ENCODE measurements at places on chromosomes 12 and 14.
A peak's percentile ranks its signal among the peaks of the same experiment; 100 is the strongest.

GRCh38 chr12:25384893-25385248, 134.1 kb upstream of the KRAS start:
- ATAC-seq = peak; percentile 0

- ATAC-seq = peak; percentile 89
Observed at GRCh38 chr12:100554608-100555077, 18.8 kb upstream of the GAS2L3 start.

- ATAC-seq = peak; percentile 29
Observed at GRCh38 chr12:90859591-90859990, 95.4 kb downstream of the CCER1 start.

- ATAC-seq = no peak
Observed at GRCh38 chr12:27781680-27782079, 1.6 kb upstream of the MANSC4 start.

GRCh38 chr12:68236421-68237059, 10.9 kb upstream of the IL26 start:
- no peak for ATAC-seq

GRCh38 chr14:21840765-21841164, 167.1 kb upstream of the OR4E1 start:
- ATAC-seq = no peak

DNA sequence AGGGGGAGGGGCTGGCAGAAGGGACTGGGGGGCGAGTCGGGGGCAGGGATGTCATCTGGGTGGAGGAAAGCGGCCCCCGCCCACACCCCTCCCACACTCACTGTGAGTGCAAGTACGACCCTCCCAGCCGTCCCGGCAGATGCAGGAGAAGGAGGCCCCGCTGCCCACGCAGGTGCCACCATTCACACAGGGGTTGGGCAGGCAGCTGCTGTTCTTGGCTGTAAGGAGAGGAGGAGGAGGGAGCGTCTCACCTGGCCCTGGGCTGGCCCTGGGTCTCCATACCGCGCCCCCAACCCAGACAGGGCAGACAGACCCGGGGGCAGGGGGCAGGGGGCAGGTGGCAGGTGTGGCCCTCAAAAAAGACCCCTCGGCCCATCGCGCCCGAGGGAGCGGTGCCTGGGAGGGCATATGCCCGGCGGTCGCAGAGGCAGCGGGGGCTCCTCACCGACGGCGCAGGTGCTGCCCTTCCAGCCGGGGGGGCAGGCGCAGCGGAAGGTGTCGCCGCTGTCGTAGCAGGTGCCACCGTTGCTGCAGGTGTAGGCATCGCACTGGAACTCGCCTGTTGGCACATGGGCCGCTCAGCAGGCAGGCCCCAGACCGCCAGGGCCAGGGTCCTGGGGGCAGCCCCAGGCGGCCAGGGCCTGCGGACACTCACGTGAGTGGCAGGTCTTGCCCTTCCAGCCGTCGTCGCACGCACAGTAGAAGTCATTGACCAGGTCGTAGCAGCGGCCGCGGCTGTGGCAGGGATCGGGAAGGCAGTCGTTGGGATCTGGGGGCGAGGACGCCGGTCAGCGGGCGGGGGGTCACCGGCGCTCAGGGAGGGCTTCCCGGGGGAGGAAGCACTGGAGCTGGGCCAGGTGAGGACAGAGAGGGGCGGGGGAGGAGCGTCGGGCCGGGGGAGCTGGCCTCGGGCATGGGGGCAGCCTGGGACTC, 20.6 kb downstream of the JAG2 start:
- no peak for ATAC-seq

- ATAC-seq = no peak
Observed at GRCh38 chr12:1633459-1633858, 4.4 kb downstream of the WNT5B start.

DNA sequence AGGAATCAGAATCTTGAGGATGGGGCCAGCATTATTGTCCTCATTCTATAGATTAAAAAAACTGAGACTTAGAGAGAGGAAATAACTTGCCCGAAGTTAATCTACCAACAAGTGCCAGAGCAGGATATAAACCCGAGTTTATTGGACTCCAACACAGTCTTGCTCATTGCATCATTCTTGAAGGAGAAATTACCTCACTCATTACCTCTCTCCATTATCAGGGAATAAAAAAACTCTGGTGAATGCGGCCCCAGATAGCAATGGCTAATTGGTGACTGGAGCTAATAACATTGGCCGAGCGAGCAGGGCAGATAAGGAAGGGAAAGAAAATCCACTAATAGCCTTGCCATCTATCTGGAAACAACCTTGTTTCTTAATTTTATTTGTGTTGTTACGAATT, 24.7 kb upstream of the TMED10 start:
- ATAC-seq = no peak

DNA sequence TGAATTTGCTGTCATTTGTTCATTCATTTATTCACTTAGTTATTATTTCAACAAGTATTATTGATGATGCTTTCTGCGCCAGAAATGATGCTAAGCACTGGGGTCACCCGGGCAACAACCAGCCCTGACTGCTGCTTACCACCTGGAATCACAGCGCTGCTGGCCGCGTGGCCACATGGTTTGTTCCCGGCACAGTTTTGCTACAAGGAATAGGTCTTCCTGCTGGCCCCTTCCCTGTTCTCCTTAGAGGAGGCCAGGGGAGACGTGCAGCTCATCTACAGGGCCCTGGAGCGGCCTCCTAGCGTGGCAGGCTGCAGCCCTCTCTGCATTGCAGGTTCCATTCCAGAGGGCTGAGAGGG, 7.0 kb downstream of the JDP2 start:
- peak; percentile 22 for ATAC-seq

DNA sequence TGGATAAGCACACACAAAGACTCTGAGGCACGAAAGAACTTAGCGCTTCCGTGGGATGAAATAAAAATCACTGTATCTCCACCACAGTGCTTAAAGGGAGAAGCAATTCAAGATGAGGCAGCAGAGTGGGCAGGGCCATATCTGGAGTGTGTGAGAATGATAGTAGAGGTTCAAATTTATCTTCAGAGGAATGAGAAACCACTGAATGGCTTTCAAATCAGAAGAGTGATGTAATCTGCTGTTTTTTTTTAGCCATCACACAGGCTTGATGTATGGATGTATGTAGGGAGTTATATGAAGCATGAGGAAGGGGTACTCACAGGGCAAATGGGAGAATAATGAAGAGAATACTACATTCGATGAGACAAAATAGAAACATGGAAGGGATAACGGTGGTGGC, 24.1 kb downstream of the MDGA2 start:
- ATAC-seq = peak; percentile 20

GRCh38 chr14:22481546-22481945, 107.5 kb downstream of the DAD1 start:
- ATAC-seq = no peak

GRCh38 chr12:54330442-54330841, 5.5 kb downstream of the COPZ1 start:
- ATAC-seq = no peak

GRCh38 chr14:64467101-64467500, 1.8 kb downstream of the AKAP5 start:
- no peak for ATAC-seq

DNA sequence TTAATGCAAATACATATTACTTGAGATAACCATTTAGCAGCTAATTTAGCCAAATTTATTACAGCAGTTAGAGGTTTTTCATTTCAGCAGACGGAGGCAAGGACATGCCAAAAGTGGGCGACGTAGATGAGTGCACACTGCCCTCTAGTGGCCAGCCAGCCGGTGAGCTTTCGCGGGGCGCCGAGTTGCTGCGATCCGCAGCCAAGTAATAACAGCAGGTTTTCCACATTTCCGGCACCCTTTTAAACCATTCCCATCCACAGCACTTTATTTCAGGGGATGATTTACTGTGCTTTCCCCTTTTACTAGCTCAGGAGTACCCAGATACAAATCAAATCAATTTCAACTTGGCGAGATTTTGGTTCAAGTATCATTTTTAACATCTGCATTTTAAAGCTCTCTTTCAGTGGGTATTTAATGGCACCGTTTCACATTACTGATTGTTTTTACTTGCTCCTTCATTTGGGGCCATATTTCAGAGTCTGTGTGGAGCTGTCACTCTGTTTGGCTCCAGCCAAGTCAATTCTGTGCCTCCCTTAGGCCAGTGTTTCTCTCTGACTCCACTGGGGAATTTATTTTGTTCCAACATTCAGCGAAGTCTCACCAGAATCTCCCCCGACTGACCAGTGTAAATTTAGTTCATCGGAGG, 158.0 kb downstream of the EGLN3 start:
- peak; percentile 94 for ATAC-seq

DNA sequence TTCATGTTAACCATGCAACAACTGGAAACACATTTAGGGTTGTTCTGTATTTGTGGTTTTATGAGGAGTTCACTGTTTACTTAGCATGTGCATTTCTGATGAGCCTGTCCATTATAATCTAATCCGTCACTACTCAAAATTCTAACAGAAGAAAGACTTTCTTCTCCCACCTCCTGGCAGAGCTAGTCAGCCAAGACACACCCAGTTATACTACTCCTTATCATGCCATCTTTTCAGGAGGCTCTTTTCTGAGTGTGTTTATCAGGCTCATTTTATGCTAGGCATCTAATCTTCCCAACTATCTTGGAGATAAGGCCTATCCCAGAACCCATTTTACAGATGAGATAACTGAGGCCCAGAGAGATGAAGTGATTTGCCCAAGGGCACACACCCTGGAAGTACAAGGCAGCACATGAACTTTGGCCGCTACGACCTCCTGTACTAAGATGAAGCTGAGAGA, 10.4 kb upstream of the MED13L start:
- no peak for ATAC-seq

DNA sequence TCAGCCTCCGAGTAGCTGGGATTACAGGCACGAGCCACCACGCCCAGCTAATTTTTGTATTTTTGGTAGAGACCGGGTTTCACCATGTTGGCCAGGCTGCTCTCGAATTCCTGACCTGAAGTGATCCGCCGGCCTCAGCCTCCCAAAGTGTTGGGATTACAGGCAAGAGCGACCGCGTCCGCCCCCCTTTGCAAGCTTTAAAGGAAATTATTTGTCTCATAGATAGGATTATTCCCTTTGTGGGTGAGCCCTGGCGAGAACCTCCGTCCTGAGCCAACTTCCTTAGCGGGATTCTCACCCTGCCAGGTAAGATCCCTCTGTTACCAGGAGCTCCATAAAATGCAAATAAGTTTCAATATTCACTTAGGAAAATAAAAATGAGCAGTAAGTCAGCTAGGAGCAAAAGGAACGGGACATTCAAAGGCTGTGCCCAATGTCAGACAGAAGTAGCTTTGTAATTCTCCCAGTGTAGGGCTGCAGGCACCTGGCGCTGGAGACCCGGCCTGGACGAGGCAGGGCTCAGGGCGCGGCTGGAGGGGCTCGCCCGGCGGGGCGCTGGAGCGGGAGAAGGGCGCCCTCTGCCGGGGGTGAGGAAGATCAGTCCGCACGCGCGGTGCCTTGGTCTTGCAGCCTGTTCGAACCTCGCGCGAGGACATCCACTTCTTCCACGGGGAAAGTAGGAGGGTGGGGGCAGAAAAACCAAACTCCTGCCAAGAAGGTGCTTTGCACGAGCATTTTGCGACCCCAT, 47.2 kb upstream of the PLXNC1 start:
- peak; percentile 89 for ATAC-seq

- ATAC-seq = no peak
Observed at GRCh38 chr12:120719072-120719471, 6.6 kb upstream of the ACADS start.

DNA sequence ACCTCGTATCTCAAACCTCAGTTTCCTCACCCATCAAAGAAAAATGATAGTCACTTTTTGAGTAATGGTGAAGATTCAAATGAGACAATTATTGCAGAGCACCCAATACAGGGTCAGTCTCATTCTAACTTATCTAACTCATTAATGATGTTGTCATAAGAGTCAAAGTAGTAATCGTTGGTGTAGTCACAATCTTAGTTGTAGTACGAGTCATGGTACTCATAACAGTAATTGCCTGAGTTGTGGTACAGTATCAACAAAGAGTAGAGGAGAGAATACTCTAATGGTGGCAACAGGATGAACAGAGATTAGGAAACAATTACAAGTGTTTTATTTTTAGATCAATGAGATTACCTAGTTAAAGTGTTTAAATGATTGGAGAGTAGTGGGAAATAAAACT, 93.6 kb upstream of the TMTC2 start:
- no peak for ATAC-seq

DNA sequence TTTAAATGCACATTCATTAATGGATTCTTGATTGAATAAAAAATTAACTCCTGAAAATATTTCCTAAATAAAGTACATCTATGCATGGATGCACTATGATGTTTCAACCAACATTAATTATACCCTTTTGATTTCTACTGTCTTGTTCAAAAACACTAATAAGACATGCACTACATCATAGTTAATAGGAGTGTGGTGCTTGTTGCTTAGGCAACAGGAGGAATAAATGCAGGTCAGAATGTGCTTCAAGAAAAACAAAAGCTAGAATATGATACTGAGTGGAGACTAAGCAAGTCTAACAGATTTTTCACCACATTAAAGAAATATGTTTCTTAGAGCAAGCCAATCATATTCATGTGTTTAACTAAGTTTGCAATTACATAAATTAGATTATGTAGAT, 495.8 kb upstream of the GARIN6 start:
- ATAC-seq = no peak

- peak; percentile 9 for ATAC-seq
Observed at GRCh38 chr12:6193853-6194815, 6.1 kb upstream of the CD9 start.
